ENCODE measurements at places on chromosomes 3 and 15. TPM values are rescaled to one million over a fixed set of nuclear protein-coding genes. Genes with fewer than 3 reads are reported as not detected.

Gene NR1D2
- 44.3 TPM for polyA plus RNA-seq

Gene CPLX3
- polyA plus RNA-seq: not detected

Gene ZNF148
- polyA plus RNA-seq: 56.7 TPM

DNA sequence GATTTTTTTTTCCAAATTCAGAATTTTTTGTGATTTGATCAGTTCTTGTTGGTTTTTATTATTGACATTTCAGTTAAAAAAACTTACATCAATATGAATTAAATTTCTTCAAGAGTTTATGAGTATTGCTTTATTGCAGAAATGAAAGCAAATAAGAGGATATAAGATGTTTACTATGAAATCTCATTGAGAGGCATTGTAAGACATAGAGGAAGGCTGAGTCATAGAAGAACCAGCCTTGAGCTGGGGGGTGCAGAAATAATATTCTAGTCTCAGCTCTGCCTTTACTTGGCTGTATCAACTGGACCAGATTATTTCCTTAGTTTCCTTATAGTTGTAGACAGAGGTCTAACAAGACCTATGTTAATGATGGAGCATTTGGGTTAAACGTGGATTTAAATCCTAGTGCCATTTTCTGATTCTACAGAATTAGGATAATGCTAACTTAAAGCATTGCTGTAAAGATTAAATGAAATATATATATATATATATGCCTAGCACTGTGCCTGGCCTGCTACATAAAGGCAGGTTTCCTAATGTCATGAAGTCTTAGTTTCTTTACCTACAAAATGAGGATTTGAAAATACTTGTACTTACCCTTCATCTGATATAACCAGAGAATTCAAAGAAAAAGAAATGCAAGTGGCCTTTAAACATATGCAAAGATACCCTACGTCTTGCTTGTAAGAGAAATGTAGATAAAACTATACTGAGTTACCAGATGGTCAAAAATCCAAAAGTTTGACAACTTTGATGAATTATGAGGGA lies 7.3 kb downstream of the FAM98B start:
- no peak for DNase-seq

GRCh38 chr15:77944002-77944867 lies 133.3 kb downstream of the TBC1D2B start:
- peak; percentile 75 for DNase-seq

DNA sequence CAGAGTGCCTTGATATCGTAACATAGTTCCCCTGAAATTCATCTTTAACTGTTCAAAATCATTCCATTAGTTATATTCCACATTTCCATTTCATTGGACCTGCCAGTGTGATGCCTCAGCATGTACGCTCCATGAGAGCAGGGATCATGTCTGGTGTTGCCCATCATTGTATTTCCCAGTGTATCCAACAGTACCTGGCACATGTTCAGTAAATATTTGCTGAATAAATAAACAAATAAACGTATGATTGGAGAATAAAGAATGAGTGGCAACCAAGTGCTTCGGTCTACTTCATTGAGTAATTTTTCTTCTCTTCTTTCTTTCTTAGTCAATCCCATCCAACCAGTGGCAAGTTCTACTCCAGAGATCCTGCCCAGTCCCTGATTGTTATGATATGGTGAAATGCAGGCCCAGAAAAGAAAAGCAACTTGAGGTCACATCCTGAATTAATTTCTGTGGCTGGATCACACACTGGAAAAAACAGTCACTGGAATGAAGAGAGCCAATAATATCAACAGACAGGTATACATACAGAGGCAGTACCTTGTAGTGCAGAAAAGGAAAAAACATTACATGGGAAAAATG lies 101.2 kb downstream of the PLCH1 start:
- no peak for DNase-seq

DNA sequence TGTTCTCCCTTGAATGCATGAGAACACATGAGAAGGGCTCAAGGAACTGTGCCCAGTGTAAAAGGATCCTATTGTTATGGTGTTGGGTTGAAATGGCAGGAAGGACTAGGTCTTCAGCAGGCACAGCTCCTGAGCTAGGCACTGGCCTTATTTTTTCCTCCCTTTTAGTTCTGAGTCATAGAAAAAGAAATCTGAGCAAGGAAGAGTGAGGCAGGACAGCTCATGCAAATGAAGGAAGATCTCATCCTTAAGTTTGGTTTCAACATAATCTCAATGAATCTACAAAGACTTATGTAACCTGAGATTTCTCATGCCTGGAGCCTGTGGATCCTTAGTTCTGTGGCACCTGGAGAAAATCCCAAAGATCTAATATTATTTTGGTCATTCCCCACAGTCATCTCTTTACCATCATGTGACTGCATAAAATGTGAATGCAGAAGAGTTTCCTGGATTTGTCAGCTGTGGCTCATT lies 188.6 kb upstream of the TBL1XR1 start:
- DNase-seq: no peak

DNA sequence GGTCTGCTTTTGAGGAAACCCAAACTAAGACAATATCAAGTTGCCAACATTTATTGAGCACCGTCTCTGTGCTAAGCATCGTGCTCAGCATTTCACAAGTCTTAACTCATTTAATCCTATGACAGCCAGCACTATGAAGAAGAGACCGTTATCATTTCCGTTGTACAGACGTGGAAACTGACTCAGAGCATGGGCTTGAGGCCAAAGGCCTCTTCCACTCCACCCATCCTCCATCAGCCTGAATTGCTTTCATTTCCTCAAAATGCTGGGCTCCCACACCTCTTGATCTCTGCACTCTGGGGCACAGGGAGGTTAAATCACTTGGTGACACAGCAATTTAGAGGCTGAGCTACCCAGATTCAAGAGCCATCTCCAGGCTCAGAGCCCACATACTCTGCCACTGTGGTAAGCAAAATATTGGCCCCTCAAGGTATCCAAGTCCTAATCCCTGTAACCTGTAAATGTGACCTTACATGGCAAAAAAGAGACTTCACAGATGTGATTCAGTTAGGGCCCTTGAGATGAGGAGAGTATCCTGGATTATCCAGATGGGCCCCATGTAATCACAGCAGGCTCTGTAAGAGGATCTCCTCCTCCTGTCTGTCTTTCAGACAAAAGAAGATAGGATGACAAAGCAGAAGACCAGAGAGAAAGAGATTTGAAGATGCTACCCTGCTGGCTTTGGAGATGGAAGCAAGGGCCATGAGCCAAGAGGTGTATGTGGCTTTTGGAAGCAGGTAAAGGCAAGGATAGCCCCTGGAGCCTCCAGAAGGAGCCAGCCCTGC lies 24.3 kb upstream of the FLNB start:
- no peak for DNase-seq

Gene HRG
- polyA plus RNA-seq: 2.5 TPM

Gene LTF
- polyA plus RNA-seq: 2.9 TPM

DNA sequence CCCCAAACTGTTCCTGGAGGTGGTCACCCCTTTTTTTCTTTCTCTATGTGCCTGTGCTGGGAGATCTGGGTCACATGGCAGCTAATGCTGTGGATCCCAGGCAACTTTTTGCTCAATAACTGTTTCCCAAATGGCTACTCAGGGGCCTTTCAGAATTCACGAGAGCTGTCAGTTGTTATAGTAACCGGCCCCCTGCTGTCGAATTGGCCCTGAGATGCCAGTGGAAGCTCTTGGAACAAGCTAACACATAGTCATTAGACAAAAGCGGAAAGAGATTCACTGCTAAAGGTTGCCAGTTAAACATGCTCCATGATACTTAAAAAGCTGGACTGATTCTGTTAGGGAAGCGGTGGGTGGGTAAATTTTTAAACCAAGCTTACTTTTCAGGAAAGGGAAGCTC lies 144.1 kb downstream of the FEZF2 start:
- DNase-seq: no peak

Gene TTLL3
- 33.3 TPM for polyA plus RNA-seq

- DNase-seq: no peak
Observed at GRCh38 chr3:16514755-16515353, 1.4 kb upstream of the RFTN1 start.

DNA sequence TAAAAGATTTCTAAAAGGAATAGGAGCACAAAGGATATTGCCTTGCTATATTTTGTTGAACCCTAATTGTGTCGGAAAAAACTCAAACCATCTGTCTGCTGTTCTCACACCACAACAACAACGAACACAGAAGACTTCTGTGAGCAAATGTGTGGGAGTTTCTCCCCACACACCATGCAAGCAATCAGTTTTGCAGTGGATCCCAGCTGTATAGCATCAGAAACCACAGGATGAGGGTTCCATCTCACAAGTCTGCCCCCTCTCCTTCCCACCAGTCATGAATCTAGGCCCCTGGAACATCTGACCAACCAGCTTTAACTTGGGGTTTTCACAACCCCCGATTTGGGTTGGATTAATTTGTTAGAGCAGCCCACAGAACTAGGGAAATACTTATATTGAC lies 91.3 kb upstream of the SLC4A7 start:
- no peak for DNase-seq

GRCh38 chr15:89803941-89804800 lies 10.5 kb downstream of the ANPEP start:
- no peak for DNase-seq

DNA sequence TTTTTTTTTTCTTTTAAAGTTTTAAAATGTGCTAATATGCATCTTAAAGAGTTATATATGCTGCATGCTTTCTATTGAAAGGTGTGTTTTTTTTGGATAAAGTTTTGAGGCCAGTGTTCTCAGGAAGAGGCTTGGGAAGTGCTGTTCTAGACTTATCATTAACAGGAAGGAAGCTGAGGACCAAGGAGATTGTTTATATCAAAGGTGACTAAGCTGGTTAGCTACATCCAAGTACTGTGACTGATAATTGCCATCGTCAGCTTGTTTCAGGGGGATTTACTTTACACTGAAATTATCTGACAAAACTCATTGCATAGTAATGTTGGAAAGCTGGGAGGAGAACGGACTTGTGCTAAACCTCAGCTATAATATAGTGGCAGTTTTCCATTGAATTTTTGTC lies 36.3 kb upstream of the UTS2B start:
- DNase-seq: no peak

DNA sequence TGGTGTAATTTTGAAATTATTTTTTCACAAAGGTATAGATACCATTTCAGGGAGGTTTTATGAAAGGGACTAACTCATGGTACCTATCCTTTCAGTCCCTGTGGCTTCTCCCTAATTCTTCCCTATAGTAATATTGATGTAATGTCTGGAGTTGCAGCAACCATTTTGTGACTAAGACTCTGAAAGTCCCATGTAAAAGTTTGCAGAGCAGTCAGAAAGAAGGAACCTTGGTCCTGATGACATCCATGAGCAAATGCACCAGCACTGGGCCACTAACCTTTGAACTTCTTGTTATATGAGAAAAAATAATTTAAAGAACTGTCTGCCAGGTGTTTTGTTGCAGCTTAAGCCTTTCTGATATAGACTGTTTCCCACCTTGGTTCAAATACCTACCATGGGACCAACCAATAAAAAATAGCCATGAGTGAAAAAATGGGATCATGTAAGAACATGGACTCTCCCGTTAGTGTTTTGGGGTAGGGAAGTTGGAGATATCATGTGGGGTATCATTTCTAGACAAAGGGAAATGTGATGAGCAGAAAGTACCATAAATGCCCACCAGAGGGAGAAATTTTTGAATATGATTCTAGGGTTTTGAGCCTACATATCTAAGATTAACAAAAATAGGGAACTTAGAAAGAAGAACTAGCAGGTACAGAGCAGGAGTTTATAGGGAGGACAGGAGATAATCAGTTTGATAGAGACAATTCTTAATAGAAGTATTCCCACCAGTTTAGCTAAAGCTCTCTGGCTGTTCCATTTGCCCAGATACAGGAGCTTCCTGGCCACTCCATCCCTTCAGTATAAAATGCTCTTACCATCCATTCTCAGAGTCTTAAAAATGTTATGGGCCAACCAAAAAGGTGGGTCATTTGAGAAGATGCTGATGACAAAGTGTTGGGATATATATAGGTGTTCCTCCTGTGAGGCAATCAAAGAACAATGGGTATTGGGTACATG lies 3.4 kb upstream of the CPOX start:
- DNase-seq: no peak

Gene LMOD3
- polyA plus RNA-seq: 0.07 TPM

Measured in left renal pelvis (tissue), 4 donors.